ENCODE measurements at places on chromosomes 13 and 19. TPM values are rescaled to one million over a fixed set of nuclear protein-coding genes. Genes with fewer than 3 reads are reported as not detected.

DNA sequence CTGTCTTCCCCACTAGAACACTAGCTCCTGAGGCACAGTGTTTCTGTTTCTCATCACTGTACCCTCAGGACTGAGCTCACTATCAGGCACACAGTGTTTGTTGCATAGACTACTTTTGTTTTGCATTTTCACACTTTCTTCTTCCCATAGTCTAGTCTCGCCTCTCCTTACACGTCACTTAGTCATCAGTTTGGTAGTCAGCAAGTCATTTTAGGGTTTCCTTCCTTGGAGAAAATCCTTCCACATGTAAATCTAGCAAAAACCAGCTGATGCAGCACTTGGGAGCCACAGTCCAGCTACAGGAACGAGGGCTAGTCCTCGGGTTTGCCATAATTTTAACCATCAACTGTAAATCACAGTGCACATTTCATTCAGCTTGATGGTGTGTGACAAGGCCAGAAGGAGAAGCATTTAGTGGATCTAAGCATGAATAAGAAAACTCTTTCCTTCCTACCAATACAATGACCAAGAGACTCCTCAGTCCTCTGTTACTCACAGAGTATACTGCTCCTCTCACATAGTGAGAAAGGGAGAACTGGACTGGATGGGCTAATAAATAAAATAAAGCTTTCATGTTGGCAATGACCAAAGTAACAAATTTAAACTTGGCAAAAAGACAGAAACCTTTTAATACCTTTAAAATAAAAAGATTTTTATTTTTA is 221.0 kb downstream of the KLF12 start:
- no peak for DNase-seq

- DNase-seq: no peak
These were observed 10.3 kb downstream of the VSTM2B start for GRCh38 chr19:29535984-29536508.

DNA sequence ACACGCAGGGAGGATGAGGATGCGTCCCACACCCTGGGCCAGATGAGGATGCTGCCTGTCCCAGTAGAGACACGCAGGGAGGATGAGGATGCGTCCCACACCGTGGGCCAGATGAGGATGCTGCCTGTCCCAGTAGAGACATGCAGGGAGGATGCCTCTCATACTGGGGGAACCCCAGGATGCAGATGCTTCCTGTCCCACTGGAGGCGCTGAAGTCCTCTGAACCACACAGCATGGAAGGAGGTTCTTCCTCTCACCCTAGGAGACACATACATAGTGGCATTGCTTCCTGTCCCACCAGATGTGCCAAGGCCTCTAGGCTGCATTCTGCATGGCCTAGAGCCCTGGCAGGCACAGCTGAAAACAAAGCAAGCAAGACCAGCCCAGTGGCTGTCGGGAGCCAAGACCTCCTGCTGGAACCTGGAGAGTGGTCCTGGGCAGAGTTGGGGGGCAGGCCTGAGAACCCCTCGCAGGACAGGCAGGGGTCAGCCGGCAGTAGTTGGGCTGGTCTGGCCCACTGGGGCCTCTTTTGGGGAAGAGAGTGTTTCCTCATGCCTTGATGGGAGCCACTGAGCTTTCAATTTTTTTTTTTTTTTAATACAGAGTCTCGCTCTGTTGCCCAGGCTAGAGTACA is 4.3 kb downstream of the HPN start:
- no peak for DNase-seq

DNA sequence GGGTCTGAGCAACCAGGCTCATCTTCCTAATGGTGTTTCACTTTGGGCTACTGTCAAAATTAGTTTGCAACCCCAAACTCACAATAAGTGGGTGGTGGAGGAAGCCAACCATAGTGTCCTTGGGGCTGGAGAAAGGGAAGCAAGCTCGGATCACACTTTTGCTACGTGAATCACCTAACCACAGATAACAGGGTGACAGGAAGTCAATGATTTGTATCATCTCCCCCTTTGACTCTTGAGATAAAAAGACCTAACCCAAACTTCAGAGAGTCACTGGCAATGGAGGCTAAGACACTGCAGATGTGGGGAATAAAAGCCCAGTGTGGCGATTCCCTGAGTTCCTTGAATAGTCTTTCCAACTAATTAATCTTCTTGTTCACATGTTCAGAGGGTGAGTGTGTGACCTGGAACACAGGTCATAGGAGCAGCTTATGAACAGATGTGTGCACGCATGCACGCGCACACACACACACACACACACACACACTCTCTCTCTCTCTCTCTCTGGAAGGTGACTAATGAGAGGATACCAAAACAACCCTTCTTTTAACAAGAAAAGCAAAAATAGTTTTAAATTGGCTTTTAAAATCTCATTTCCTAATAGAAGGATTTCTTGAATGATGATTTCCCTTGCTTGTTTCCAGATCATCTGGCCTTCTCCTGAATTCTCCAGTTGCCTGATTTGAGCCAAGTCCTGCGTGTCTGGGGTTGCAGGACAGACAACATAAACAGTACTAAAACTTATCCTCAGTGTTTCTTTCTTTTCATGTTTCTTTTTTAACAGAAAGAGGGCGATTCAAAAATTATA is 21.2 kb upstream of the DOCK9 start:
- no peak for DNase-seq

- DNase-seq: no peak
These were observed 21.7 kb downstream of the KCTD15 start for GRCh38 chr19:33818411-33818810.

- DNase-seq: no peak
These were observed 101.2 kb downstream of the TNFRSF19 start for GRCh38 chr13:23671377-23671776.

- DNase-seq: no peak
These were observed 1.1 kb upstream of the IFI30 start for GRCh38 chr19:18172331-18173053.

GRCh38 chr13:44738463-44738862 is 162.3 kb upstream of the TSC22D1 start:
- DNase-seq: no peak

DNA sequence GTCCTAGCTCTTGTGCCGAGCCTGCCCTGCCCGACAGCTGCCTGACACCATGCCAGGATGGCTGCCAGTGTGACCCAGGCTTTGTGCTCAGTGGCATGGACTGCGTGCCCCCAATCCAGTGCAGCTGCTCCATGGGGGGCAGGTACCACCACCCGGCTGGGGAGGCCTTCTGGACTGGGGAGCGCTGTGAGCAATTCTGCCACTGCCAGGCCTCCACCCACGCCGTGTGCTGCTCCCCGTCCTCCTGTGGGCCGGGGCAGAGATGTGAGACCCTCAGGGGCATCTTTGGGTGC is 9.4 kb upstream of the FXYD3 start:
- no peak for DNase-seq

- DNase-seq: no peak
These were observed 1173.7 kb upstream of the PRR20A start for GRCh38 chr13:55967055-55967454.

DNA sequence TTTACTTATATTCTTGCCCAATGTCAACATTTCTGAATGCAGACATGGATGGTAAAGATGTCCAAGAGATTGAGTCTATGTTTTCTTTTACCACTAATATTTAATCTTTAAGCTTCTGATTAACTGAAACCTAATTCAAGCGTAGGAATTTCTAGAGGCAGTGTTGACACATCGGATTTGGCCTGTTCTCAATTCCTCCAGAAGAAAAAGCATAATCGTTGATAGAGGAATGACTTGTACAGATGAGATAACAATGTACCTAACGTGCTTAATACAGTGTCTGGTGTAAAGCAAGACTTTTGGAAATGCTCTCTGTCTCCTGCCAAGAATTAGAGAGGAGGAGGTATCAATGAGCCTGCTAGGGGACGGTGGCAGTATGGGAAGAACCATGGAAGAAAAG is 35.2 kb downstream of the SLC15A1 start:
- DNase-seq: no peak

- no peak for DNase-seq
These were observed 6.1 kb upstream of the ZNF787 start for GRCh38 chr19:56126983-56127780.

GRCh38 chr13:97879646-97880310 is 73.7 kb upstream of the IPO5 start:
- DNase-seq: no peak

GRCh38 chr19:50870417-50871089 is 2.7 kb upstream of the KLK2 start:
- no peak for DNase-seq

DNA sequence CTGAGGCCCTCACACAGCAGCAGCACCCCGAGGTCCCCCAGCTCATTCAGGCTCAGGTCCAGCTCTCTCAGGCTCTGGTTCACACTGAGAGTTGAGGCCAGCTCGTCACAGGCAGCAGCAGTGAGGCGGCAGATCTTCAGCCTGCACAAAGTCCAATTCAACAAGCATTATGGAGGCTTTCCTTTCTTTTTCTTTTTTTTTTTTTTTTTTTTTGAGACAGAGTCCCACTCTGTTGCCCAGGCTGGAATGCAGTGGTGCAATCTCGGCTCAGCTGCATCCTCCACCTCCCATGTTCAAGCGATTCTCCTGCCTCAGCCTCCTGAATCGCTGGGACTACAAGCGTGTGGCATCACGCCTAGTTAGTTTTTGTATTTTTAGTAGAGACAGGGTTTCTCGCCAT is 22.9 kb downstream of the NLRP12 start:
- no peak for DNase-seq

DNA sequence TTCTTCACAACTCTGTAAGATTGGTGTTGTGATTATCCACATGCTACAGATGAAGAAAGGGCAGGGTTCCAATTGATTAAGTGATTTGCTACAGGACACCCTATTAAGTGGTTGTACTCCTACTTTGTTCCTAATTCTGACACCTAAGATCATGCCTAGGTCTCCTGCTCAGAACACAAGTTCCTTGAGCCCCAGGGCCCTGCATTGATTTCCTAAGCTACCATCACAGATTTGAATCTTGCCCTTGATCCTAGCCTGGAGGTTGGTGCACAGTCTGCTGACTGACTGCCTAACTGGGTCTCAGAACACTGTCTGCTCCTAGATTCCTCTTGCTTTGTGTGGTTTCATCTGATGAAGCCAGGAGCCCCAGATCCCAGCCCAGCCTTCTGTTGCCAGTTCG is 19.6 kb upstream of the WDFY2 start:
- DNase-seq: no peak

GRCh38 chr19:45638930-45639729 is at the start of gene EML2:
Gene EML2, minus strand, starts transcription at chr19:45639397. Its CDS starts 21 bp downstream, at chr19:45639376.
- peak; percentile 80 for DNase-seq

DNA sequence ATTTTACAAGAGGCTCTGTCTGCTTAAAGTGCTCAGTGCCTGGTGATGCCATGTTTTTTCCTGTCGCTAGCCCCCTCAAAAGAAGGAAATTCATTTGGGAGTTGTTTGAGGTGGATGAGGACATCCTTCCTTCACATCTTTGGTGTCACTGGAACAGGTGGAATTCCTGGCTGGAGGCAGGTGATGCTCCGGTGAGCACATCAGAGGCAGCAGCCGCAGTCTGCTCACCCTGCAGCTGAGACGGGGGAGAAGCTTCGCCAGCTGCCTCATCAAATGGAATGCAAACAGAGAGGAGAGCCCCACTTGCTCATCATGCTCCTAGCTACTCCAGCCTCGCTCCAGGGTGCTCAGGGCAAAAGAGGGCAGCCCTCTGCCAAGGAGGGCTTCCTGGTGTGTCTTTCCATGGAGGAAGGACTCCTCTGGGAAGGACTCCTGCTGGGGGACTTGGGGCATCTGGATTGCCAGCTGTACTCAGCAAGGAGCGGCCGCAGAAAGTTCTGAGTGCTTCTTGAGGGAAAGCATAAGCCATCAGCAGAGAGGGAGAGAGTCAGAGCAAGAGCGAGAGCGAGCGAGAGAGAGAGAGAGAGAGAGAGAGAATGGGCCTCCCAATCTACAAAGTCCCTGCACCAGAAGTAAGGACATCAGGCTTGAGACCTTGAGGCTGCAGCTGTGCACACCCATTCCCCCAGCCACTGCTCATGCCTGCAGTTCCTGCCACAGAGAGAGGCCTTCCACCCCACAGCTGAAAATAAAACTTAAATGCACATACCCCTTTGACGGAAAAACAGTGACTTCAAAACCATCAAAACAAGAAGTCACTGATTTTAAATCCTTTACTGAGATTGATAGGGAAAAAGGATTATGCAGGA is 74.3 kb upstream of the UBL3 start:
- no peak for DNase-seq

- peak; percentile 6 for DNase-seq
These were observed at the start of gene FLT1 for GRCh38 chr13:28494778-28495537. Gene FLT1, minus strand, starts transcription at chr13:28495128. Its CDS starts 285 bp downstream, at chr13:28494843.

GRCh38 chr13:34357435-34358232 is 539.7 kb downstream of the RFC3 start:
- DNase-seq: no peak

DNA sequence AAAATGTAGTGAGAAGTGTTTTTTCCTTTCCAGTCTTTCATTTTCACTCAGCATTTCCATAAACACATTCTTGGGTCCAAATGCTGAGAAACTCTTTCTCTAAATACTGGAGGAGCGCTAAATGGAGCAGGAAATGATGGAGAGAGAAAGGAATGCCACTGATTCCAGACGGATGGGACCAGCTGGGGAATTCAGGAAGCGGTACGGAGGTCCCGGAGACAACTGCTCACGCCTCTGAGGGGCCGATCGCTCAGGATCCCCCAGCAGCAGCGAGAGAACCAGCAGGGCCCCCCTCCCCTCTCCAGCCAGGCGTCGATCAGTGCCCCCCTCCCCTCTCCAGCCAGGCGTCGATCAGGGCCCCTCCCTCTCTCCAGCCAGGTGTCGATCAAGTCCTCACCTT is 13.2 kb downstream of the RASA3 start:
- no peak for DNase-seq

GRCh38 chr13:30576528-30576927 is 41.2 kb upstream of the USPL1 start:
- DNase-seq: no peak

DNA sequence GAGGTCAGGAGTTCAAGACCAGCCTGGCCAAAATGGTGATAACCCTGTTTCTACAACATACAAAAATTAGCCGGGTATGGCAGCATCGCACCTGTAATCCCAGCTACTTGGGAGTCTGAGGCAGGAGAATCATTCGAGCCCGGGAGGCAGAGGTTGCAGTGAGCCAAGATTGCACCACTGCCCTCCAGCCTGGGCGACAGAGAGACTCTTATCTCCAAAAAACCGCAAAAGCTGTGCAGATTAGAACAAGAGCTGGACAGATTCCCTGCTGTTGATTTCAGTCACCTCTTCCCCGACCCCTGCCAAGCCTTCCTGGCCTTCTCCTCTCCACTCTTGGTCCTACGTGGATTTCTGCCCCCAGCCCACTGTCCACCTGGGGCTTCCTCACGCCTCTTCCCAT is 8.3 kb downstream of the CAMSAP3 start:
- no peak for DNase-seq

Gene S1PR4
- total RNA-seq: not detected

Gene CCL25
- total RNA-seq: not detected

Gene AZU1
- total RNA-seq: not detected

Gene WBP4
- total RNA-seq: 7.6 TPM

Gene KLK11
- total RNA-seq: 10.8 TPM

Gene KLK12
- not detected for total RNA-seq

Gene TMEM161A
- total RNA-seq: 28.9 TPM

Gene FBXL12
- 20.7 TPM for total RNA-seq

Gene ZNF69
- total RNA-seq: 10.3 TPM

Gene ZNF526
- 25.4 TPM for total RNA-seq

Gene PNMA8A
- total RNA-seq: 0.49 TPM

Gene IFNL2
- not detected for total RNA-seq

Gene CATSPERD
- not detected for total RNA-seq

Gene KIR2DL3
- not detected for total RNA-seq
